ENCODE measurements at places on chromosomes 4 and X.

DNA sequence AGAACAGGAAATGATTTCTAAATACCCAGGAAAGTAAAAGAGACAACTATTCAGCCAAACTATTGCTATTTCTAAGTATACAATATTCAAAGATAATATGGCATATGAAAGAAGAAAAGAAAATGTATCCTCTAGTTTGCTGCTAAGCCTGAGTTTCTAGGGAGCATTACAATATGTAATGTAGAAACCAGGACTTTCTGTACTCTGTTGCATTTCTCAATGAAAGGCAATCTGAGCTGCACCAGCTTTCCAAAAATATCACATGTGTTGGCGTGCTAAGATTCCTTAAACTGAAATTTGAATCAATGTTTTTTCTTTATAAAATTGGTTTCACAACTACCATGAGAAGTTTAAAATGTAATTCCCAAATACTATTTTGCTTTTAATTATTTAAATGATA lies 129.6 kb downstream of the ANK2 start:
- no peak for DNase-seq

- peak; percentile 55 for DNase-seq
These were observed 13.6 kb upstream of the HELT start for GRCh38 chr4:185004562-185005218.

GRCh38 chr4:181952478-181952877 lies 290.7 kb upstream of the TENM3 start:
- DNase-seq, result peak; percentile 59

DNA sequence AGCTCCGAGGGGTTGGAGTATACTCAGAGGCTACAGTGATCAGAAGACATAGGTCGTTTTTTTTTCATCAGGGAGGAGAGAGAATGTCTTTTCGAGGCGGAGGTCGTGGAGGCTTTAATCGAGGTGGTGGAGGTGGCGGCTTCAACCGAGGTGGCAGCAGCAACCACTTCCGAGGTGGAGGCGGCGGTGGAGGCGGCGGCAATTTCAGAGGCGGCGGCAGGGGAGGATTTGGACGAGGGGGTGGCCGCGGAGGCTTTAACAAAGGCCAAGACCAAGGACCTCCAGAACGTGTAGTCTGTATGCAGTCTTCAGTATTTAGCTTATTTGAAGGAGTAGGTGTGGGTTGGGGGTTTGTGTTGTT lies 500 bp downstream of the GAR1 start:
- peak; percentile 26 for DNase-seq

GRCh38 chr4:85595098-85595775 lies 120.3 kb downstream of the ARHGAP24 start:
- DNase-seq, result no peak

- no peak for DNase-seq
These were observed 64.0 kb downstream of the KCNIP4 start for GRCh38 chr4:21884615-21885014.

GRCh38 chr4:74441744-74442143 lies 3.2 kb upstream of the AREG start:
- no peak for DNase-seq

GRCh38 chr4:8199594-8200301 lies 658 bp downstream of the SH3TC1 start:
- peak; percentile 84 for DNase-seq

DNA sequence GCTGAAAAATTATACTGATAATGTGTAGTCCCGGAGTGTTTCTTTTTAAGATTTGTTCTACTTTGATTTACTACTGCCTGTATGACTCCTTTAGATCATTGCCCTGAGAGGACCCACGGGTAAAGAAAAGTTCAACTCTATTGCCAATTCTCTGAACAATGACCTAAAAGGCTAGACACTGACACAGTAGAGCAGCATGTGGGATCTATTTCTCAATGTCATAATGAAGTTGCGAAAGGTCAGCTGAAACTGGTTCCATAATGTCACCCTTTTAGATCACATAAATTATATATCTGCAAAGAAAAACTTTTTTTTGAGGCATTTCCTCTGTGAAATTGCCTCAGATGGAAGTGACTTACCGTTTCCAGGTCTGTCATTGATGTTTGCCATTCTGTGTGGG lies 67.4 kb downstream of the GLRB start:
- DNase-seq, result no peak

DNA sequence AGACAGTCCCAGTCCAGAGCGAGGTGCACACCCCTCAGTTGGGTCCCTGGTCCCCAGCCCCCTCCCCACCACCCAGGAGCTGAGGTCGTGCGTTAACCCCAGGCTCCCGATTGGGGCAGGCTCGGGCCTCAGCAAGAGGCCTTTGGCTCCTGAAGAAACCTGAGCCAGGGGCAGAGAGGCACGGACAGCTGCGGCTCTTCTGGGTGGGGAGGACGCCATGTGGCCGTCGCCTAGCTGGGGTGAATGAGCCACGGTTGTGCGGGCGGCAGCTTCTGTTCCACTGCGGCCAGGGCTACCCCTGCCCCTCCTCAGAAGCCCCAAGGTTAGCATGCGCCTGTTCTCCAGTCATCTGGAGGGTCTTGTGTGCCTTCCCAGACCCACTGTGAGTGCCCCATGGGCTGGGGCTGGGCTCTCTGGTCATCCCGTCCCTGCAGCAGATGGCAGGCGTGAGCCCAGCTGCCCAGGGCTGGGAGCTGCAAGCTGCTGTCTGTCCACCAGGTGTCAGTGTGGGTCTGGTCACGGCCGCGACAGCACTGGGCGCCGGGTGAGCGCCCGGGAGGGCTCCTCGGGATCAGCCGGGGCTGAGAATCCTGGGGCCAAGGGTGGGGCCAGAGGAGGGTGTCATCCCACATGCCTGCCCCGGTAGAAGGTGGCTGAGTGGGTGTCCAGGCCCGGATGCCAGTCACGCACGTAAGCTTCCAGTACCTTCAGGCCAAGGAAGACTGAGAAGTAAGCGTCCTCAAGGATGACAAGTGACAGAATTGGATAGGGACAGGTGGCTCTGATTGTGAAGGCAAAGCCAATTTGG lies 21.9 kb downstream of the ATP2B3 start:
- DNase-seq, result peak; percentile 67

GRCh38 chr4:63901304-63901703 lies 507.9 kb downstream of the TECRL start:
- no peak for DNase-seq

- no peak for DNase-seq
These were observed 43.1 kb downstream of the CXXC4 start for GRCh38 chr4:104451573-104451972.

GRCh38 chr4:118834070-118834469 lies 1.9 kb downstream of the SEC24D start:
- DNase-seq, result no peak

- DNase-seq, result no peak
These were observed 10.9 kb downstream of the ATP1B4 start for GRCh38 chrX:120372667-120373370.

DNA sequence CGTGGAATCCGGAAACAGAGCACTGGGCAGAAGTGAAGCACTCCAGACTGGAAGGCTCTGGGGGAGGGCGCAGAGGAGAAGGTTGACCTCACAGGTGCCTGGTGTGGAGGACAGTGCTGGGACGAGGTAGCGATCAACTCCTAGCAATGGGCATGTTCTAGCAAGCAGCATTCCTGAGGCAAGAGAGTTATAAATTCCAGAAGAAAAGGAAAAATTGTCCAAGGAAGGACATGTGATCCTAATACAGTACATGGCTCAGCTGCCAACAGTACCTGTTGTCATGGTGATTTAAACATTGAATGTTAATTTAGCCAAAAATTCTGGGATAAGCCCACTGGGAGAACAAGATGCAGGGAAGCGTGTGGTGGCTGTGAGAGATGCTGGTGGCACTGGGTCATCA lies 8.2 kb downstream of the ARHGAP4 start:
- DNase-seq, result no peak

GRCh38 chrX:108307132-108308085 lies 130.8 kb downstream of the COL4A6 start:
- DNase-seq, result peak; percentile 60

GRCh38 chr4:174648812-174649211 lies 126.5 kb upstream of the HPGD start:
- DNase-seq, result no peak

DNA sequence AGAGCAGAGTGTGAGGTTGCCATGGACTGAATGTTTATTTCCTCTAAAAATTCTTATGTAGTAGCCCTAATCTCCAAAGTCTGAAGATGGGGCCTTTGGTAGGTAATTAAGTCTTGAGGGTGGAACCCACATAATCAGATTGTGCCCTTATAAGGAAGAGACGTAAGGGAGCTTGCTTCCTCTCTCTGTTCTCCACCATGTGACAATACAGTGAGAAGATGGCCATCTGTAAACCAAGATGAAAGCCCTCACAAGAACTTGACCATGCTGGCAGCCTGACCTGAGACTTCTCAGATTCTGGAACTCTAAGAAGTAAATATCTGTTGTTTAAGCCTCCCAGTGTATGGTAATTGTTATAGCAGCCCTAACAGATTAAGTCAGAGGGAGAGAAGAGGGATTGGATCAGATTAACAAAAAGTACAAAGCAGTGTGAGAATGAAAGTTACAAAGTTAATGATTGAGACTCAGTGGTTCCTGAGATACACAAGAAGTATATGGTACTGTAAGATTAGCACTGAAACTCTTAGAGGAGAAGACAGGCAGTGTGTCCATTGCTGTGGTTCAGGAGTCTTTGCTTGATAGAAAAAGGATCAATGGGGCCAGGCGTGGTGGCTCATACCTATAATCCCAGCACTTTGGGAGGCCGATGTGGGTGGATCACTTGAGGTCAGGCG lies 82.5 kb upstream of the GC start:
- no peak for DNase-seq

GRCh38 chrX:71440401-71440800 lies 74.2 kb downstream of the TAF1 start:
- no peak for DNase-seq

DNA sequence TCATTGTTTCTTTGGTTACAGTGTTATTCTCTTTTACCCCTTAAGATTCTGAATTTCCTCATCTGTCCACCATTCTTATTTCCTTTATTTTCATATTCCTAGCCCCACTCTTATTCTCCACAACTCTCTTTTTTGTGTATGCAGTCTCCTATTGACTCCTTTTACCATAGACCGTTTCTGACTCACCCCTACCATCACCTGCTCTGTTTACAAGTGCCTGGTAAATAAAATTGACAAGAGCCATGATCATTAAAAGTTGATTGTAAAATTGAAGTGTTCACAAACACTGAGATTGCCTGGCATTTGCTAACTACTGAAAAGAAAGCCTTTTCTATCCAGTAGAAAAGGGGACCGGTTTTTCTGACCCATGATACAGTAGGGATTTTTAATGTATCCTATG lies 54.4 kb downstream of the MRPL1 start:
- no peak for DNase-seq

- no peak for DNase-seq
These were observed 8.7 kb downstream of the LIMCH1 start for GRCh38 chr4:41546638-41547037.

DNA sequence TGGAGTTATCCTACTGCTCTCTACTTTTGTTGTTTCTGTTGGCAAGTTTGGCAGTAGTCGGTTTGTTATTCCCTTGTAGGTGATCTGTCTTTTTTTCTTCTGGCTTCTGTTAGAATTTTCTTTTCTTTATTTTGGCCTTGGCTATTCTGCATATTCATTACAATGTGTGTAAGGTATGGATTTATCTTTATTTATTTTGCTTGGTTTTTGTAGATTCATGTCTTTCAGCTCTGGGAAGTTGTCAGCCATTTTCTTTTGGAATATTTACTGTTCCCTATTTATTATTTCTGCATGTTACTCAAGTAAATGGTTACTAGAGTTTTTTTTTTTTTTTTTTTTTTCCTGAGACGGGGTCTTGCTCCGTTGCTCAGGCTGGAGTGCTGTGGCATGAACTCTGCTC lies 12.6 kb downstream of the ADD1 start:
- DNase-seq, result no peak

GRCh38 chr4:52657292-52657617 lies 1.8 kb downstream of the USP46 start:
- DNase-seq, result no peak

- no peak for DNase-seq
These were observed 117.9 kb upstream of the TBC1D9 start for GRCh38 chr4:140874056-140874455.

DNA sequence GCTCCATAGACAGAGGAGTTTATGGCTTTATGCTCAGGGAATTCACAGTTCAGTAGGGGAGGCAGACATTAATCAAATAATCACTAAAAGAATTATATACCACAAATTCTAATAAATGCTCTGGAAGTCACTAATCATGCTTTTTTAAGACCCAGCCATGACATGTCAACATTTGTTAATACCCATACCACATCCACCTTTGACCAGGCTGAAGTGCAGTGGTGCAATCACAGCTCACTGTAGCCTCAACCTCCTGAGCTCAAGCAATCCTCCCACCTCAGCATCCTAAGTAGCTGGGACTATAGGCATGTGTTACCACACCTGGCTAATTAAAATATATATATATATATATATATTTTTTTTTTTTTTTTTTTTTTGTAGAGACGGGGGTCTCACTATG lies 12.8 kb upstream of the SCD5 start:
- DNase-seq, result no peak

DNA sequence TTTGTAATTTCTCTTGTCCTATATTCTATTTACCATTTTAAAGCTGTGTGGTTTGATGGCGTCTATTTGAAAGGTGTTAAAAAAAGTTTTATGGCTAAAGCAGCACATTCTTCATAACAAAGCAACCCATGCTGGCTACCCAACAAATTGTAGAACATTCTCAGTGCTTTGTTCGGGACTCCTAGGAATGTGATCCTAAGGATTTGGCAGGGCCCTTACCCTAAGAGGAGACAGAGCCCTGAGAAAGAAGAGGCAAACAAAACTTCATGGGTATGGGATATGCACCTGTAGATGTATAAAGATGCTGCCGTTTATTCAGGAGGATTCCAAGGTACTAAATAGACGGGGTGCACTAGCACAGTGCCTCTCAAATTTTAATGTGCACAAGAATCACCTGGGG lies 370.8 kb upstream of the DIPK2B start:
- DNase-seq, result no peak

DNA sequence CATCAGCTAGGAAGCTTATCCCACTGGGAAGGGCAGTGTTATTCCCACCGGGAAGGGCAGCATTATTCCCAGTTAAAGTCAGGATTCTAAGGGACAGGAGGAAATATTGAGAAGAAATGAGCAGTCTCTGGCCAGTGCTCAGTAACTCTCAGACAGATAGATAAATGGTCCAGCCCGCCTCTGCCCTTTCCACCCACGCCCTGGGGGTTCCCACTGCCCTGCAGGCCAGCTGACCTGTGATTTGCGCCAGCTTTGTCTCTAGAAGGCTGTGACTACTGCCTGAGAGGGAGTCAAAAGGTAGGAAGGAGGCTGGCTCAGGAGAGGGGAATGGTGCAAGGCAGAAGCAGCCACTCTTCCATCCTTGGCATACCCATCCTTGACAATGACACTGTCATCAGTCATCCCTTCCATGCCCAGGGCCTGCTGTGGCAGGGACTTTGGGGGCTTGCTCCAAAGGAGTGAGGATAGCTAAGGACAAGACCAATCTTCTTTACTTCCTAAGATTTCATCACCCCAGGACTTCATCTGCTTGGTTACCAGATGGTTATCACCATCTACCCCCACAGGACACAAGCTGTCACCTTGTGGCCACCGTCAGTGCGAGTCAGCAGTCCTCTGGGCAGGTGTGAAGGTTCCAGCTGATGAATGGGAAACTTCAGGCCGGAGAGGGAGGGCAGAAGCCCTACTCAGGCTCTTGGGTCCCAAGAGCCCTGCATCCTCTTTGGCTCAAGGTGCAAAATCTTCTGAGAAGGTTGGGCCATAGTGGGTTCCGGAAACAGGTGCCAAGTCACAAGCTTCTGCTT lies 49.5 kb downstream of the SEPSECS start:
- DNase-seq, result no peak

- DNase-seq, result peak; percentile 82
These were observed 1.7 kb downstream of the FRAS1 start for GRCh38 chr4:78058591-78059523.

GRCh38 chr4:129917651-129918050 lies 821.7 kb downstream of the C4orf33 start:
- no peak for DNase-seq

Data from stomach (tissue), 19 donors.